ENCODE measurements at places on chromosomes 11 and 22. TPM values are rescaled to one million over a fixed set of nuclear protein-coding genes. Genes with fewer than 3 reads are reported as not detected.

Gene HDAC10
- 9.4 TPM for total RNA-seq

Gene RAC2
- total RNA-seq: 11.3 TPM

Gene PATE2
- not detected for total RNA-seq

Gene ZBTB16
- total RNA-seq: 204 TPM

Gene BEST1
- 3.0 TPM for total RNA-seq

- peak; percentile 89 for ATAC-seq
Measured at GRCh38 chr11:9527481-9528135, 45.9 kb upstream of the WEE1 start.

GRCh38 chr22:30246814-30247376, 336 bp upstream of the LIF start:
- no peak for ATAC-seq

GRCh38 chr22:42436404-42436803, 4.2 kb upstream of the NFAM1 start:
- ATAC-seq: no peak

DNA sequence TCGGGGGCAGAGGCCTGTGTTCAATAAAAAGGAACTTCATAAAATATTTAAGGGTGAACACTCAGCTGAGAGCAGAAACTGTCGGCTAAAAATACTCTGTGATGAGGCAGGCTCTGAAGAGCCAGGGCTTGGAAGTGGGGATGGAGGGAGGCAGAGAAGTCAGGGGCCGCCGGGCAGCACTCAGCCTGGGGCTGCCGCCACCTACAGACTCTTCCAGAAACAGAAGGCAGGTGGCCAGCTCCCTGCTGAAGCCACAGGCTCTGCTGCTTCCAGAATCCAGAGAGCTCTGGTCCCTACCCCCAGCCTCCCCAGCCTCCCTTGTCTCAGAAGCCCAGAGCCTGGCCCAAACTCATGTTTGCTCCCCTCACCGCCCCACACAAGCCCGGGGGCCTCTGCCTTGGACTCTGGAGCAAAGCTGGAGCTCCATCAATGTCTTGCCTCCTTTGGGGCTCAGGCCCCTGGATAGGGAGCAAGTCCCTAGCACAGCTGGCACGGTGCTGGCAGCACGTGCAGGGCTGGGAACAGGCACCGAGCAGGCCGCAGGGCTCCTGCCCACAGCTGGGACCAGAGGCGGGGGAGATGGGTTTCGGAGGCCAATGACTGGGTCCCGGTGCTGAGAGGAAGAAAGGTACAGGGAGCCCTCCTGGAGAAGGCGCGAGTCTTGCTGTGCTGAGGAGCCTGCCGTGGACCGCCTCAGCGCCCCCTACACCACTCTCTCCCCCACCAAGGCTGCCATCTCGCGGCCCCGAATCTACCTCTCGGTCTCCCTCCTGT, 8.2 kb downstream of the LRFN4 start:
- no peak for ATAC-seq

- ATAC-seq: no peak
Measured at GRCh38 chr11:19244084-19244483, 3.3 kb upstream of the E2F8 start.

GRCh38 chr11:12897390-12897789, 111.7 kb upstream of the RASSF10 start:
- ATAC-seq: no peak

- ATAC-seq: no peak
Measured at GRCh38 chr22:17777005-17777716, 2.9 kb upstream of the BID start.

GRCh38 chr22:19815823-19816290, 38.8 kb downstream of the GNB1L start:
- no peak for ATAC-seq

DNA sequence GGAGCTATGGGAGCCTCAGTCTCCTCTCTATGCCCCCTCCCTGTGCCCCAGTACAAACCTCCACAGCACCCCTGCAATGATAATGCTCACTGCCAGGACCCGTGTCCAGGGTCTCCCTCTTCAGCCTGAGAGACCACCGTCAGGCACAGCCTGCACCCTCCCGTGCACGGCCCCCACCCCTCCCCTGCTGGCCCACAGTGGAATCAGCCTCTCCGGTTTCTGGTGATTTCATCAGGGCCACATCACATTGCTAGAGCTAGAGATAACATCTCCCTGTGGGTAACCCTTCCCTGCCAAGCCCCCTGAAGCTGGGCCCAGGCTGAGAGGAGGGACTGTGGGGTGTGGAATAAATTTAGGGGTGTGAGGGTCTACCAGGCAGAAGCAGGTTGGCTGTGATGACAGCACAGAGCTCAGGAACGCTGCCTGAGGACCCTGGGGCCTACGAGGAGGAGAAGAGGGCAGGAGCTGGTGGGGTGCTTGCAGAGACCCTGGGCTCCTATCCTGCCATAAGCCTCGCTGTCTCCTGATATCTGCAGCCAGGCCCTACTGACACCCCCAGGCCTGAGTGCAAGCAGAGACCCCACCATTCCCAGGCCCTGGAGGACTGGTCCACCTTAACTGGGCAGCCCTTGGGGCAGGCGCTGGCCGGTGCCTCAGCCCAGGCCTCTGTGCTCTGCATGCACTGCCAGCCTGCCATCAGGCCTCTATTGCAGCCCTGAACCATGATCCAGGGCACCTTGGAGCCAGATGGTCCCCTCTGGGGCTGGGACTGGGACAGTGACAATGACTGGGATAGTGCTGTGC, at the start of gene KLHDC7B:
Gene KLHDC7B, plus strand, starts transcription at position 378 of the 804 bp plus-strand sequence. Its CDS starts 345 bp downstream, at position 723.
- no peak for ATAC-seq

DNA sequence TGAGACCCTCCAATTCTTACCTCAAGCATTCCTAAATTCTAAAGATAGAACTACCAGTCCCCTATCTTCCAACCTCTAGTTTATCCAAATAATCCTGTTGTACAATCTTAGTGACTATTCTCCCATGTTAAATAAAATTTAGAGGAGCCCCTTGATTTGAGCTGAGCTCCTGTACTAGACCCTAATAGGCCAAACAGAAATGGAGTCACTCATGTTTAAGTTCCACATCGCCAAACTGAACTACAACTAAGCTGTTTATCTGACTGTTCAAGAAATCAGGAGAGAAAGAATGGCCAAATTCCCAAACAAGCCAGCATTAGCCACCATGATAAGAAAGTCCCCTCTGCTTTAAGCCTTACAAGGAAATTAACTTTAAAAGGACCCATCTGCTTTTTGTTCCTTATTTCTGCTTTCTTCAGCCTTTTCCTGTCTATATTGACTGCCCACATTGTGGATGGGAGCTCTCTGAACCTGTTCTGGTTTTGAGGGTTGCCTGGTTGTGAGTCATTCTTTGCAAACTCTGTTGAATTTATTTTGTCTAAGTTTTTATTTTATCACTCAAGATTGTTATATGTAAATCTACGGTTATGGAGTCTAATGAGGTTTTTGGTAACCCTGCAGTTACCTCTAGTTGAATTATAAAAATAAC, 90.4 kb downstream of the TTC28 start:
- ATAC-seq: no peak

DNA sequence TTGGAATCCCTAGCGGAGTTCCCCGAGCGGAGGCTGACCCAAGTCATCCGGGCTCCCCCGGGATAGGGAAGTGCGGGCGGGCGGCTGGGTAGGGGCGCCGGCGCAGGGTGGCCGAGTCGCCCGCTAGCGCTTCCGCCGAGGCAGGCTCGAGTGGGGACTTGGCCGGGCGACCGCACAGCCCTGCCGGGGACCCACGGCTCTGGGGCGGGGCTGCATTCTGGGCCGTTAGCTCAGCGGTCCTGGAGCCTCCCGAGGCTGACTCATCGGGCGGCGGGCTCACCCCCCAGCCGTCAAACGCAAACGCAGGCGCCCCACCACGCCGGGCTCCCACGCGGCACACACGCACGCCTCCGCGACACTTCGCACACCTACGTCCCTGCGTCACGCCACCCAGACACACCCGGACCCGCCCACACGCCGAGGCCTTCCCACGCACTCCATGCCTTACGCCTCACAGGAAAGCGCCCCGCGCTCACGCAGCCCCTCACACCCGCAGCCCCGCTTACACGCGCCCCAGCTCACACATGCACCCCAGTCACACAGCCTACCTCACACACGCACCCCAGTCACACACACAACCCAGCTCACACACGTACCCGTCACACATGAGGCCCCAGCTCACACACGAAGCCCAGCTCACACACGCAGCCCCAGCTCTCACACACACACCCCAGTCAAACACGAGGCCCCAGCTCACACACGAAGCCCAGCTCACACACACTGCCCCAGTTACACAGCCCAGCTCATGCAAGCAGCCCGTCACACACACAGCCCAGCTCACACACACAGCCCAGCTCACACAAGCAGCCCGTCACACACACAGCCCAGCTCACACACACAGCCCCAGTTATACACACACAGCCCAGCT, 1.2 kb downstream of the PHLDB1 start:
- ATAC-seq: peak; percentile 77

DNA sequence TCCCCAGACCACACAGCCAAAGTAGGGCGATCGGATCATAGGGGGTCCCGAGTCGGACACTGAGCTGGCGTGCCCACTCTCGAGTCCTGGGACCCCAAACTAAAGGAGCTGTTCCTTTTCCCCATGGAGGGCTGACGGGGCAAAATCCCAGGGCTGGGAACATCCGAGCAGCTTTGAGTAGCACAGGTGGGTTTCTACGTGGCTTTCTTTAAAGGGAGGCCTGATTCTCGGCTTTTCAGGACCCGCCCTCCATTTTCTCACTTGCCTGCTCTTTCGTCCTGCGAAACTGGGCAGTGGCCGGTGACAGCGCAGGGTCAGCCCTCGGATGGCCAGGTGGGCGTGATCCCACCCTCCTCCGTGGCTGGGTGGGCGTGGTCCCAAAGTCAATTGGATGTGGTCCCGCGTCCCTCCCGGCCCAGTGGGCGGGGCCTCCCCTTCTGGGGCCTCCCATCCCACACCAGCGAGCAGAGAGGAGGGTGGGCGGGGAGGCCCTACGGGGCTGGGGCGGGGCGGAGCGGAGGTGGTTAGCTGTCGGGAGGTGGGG, 17.5 kb upstream of the TXNRD2 start:
- peak; percentile 82 for ATAC-seq

Measured in gastroesophageal sphincter (tissue), 4 donors.